SHP77 (cell line): ENCODE measurements at places on chromosomes 12 and 14.

DNA sequence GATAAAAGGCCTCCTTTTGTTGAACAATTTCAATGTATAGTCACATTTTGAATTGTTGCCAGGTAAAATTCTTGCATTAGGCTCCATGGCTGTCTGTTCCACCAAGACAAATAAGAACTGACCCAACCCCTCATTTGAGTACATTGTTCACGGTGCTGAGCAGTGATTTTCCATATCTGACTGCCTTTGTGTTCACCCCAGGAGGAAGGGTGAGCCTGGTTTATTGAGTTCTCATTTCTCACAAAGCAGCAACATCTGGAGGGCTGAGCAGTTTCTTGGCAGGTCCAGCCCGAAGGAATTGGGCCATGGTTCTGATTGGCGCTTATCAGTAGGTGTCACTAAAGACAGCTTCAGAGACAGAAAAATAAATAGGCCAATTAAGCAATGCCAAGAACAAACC, 149.1 kb downstream of the BMP4 start:
- no peak for DNase-seq

- DNase-seq: no peak
Measured at GRCh38 chr14:32913725-32914124, 25.0 kb upstream of the NPAS3 start.

- no peak for DNase-seq
Measured at GRCh38 chr14:46989566-46989965, 338.0 kb upstream of the RPL10L start.

DNA sequence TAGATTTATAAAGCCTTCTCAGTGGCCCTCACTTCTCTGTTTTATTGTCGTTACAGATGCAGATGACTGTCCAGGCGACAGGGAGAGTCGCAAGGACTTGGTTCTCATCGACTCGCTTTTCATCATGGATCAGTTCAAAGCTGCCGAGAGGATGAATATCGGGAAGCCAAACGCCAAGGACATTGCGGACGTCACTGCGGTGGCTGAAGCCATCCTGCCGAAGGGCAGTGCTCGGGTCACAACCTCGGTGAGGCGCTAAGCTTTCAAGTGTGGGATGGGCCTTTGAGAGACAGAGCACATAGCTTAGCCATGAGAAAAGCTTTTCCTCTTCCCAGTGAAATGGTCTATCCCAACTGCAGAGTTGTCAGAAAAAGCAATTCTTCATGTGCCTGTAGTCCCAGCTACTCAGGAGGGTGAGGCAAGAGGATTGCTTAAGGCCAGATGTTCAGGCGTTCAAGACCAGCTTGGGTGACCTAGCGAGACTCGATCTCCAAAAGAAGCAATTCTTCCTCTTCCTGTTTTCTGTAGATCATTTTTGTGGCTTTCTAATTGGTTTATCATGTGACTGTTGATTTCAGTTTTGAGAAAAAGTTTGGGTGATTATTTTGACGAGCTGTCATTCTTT, 56.4 kb downstream of the EP400 start:
- DNase-seq: no peak

GRCh38 chr12:99983456-99984258, 1.1 kb downstream of the ANKS1B start:
- peak; percentile 43 for DNase-seq

DNA sequence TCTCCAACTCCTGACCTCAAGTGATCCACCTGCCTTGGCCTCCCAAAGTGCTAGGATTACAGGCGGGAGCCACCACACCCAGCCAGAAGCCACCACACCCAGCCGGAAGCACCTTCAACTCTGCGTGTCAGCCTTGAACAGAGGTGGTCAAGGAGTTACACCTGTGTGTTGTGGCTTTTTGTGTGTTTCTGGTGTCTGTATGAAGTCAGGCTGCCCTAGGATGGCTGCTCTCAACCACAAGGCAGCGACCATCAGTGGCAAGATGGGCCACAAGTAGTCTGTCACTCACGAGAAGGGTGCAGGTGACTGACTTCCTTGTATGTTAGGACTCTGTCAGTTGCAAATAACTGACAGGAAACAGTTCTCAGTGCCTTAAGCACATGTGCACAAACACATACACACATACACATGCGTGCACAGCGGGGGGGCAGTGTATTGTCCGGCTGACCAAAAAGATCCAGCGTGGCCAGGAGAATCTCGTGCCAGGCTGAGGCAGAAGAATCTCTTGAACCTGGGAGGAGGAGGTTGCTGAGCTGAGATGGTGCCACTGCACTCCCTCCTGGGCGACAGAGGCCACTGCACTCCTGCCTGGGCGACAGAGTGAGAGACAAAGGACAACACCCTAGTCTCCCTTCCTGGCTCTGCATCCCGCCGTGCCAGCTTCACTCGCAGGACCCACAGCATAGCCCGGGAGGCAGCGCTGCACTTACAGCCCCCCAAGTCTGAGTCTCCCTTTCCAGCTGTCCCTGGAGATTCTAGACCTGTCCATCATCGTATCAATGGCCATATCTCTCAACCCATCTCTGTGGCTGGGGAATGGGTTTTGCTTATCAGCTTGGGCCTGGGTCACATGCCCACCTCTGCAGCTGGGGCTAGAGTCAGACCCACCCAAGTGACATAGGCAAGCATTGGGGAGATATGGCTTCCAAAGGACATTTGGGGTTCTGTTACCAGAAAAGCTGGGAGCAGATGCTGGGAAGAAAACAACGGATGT, 13.7 kb downstream of the P2RX4 start:
- DNase-seq: peak; percentile 23

DNA sequence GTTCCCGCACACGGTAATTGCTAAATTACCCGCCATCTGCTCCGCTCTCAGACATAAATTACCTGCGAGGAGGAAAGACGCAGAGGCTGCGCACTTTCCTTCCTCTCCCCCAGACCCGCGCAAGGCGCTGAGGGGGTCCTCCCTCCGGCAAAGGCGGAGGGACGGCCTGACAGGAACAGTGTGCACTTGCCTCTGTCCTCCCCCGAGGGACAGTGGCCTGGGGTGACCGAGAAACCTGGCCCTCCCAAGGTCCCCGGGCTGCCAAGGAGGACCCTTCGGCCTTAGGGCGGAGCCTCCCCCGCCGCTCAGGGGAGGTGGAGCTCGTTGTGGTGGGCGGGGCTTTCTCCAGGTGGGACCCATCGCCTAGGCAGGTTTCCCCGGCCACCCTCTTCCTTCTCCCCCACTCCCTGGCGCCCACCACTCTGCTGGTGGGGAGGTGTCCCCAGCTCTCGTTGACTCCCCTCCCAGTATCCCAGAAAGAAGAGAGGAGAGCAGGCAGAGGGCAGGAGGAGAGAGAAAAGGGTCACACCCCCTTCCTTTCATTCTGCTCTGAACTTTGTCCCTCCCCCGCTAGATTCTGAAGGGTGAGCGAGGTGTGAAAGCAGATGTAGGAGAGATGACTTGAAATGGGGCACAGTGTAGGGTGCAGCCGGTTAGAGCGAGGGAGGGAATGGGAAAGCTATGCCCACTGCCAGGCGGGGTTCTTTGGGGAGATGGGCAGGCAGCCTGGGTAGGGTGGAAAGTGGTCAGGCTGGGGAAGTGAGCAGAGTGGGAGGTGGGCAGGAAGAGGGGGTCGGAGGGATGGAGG, 11.4 kb upstream of the CALCOCO1 start:
- DNase-seq: no peak

DNA sequence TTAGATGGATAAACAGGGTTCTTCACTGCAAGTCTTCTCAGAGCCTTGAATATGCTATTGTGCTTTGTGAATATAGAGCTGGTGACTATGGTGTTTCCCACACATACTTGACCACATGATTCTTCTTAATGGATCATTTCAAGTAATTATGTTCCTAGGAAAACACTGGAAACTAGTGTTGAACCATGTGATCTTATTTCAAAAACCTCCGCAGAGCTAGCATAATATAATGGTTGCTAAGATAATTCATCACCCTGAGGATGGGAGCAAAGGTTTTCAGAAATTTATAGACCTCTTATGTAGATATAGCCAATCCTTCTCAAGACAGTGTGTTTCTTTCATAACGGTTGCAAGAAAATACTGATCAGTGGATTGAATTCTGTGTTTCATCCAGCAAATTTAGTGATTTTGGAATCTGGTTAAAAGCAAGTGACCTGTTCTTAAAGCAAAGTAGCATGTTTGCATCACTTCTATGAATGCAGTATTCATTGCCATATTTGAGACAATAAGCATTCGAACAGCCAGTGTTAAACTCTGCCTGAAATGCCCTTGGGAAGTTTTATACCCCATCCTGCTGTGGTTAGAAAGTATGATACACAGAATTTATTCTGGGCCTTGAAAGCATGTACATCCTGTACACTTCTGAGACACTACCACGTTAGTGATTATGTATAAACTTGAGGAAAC, 341.0 kb upstream of the E2F7 start:
- DNase-seq: no peak

GRCh38 chr12:52390739-52391617, 5.5 kb upstream of the KRT84 start:
- no peak for DNase-seq

GRCh38 chr14:20970983-20971704, 15.9 kb downstream of the RNASE2 start:
- peak; percentile 84 for DNase-seq

GRCh38 chr12:114218136-114218535, 187.8 kb downstream of the TBX5 start:
- no peak for DNase-seq

- no peak for DNase-seq
Measured at GRCh38 chr12:32047357-32048212, 59.1 kb upstream of the BICD1 start.

GRCh38 chr12:48183091-48183875, at the start of gene CCDC184:
Gene CCDC184 (plus strand): TSS chr12:48183644. CDS start chr12:48184123, 479 bp downstream.
- peak; percentile 86 for DNase-seq

DNA sequence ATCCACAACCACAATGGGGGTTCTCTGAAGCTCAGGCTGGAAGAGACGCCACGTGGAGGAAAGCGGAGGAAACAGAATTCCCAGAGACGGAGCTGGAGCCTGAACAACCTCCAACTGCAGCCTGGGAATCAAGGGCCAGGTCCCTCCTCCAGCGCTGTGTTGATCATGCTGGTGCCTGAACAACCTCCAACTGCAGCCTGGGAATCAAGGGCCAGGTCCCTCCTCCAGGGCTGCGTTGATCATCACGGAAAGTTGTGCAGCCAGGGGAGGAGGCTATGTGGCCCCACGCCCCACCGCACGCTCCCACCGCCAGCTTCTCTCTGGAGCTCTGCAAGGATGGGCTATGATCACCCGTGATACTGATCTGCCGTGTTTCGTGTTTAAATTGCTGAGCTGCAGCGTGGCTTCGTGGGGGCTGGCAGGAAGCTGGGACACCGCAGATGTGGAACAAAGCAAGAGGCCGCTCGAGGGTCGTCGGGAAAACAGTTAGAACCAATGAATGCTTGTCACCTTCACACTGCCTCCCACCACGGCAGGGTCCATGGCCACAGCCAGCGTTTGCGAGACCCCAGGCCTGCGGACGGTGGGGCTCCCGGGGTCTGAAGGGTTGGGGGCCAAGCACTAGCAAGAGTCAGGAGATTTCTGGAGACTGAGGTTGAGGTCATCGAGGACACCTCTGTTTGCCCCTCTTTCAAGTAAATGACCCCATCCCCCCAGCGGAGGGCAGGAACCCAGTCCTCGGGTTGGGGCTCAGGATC, 51.8 kb upstream of the FBRSL1 start:
- DNase-seq: peak; percentile 82

- DNase-seq: no peak
Measured at GRCh38 chr12:120485961-120486881, 9.7 kb upstream of the DYNLL1 start.

DNA sequence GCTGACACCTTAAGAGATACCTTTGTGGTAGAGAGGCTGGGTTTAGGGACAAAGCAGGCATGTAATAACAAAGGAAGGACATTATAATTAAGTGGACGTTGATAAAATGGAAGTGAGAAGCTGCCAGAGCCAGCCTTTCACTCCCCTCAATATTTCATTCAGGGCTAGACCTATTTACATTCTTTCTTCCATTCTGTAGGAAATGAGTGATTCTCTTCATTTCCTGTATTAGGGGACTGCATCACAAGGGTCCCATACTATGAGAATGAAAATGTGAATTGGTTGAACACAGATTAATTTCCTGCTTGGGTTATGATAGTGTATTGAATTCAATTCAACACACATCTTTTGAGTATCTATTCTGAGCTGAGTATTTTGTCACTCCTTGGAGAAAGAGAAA, 143.0 kb downstream of the OTOGL start:
- no peak for DNase-seq

- DNase-seq: no peak
Measured at GRCh38 chr14:21414137-21414631, 30.4 kb upstream of the SUPT16H start.

DNA sequence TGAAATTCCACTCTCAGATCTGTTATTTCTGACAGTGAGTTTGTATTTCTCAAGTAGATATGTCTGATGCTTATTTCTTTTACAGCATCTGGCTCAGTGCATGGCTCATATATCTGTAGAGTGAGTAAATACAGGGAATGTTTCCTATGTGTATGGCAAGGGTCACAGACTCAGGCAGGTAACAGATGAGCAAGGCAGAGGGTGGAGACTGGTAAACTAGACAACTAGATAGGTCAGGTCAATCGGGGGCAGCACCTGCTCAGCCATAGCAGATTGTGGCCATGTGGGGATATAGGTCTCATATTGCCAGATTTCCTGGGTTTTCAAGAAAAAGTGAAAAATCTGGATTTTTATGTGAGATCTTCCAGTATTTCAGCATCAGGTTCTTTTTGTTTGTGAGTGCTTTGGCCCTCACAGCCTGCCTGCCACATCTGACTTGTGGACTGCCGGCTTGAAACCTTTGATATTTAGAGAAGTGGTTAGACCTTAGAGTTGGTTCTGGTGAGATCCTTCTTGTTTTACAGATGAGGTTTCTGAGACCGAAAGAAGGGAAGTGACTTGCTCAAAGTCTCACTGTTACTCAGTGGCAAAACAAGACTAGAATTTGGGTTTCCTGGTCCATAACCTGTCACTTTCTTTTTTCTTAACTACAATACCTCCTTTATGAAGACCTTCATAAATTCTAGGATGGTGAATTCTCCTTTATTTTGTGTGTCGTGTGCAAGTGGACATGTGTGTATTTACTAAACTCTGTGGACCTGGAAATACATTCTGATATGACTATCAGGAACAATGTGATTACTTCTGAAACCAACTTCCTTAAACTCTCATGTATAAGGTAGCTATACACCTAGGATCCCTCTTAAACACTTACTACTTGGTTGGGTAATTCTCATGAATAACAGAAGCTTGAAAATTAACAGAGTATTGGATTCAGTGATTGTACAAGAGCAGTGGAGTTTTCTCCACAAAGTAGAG, 34.4 kb downstream of the PROX2 start:
- DNase-seq: no peak
